CMK (cell line): ENCODE measurements at places on chromosomes 7 and 10.

- DNase-seq = no peak
These were observed 100.8 kb downstream of the PRTFDC1 start for GRCh38 chr10:24851629-24852028.

- no peak for DNase-seq
These were observed 53.8 kb upstream of the PFKFB3 start for GRCh38 chr10:6148908-6149307.

DNA sequence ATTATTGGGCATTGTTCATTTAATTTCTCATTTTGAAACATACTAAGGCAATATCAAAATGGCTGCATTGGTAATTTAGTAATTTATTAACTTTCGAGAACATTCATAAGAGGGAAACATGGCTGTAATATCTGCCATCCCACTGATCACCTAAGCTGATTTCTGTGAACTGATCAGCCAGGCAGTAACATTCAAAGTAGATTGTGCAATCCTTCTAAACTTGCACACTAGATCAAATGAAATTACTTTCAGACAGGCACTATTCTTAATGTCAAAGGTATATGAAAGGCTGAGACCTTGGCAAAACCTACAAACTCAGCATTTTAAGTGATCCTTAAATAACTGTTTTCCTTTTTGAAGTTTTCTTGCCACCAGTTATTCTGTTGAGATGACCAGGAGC is 290.7 kb downstream of the CACNA2D1 start:
- DNase-seq = no peak

DNA sequence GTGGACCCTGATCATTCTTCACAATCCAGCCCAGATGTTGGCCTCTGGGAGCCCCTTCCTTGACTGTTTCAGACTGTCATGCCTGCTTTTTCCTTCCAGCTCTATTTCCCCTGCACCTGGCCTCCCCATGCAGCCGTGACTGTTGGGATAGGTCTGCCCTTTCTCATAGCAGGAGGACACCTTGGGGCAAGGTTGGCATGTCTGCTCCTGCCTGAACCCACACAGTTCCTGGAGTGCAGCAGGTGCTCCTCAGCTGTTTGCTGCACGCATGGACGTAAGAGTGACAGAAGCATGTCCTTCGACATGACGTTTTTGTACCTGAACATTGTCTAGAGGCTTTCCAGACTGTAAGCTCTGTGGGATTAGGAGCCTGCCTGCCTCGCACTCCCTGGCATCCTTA is 24.0 kb downstream of the POR start:
- DNase-seq = no peak

GRCh38 chr7:92643821-92644220 is 53.6 kb upstream of the FAM133B start:
- no peak for DNase-seq

GRCh38 chr10:100872034-100872791 is 40.5 kb upstream of the SLF2 start:
- DNase-seq = peak; percentile 47

- DNase-seq = no peak
These were observed 68.3 kb downstream of the SNX13 start for GRCh38 chr7:17871815-17872533.

GRCh38 chr10:83142074-83142563 is 997.2 kb upstream of the GHITM start:
- DNase-seq = no peak

- no peak for DNase-seq
These were observed 238.9 kb downstream of the FOXP2 start for GRCh38 chr7:114653364-114654088.

- no peak for DNase-seq
These were observed 71.5 kb downstream of the CYTH3 start for GRCh38 chr7:6200971-6201370.

- DNase-seq = no peak
These were observed 460.2 kb downstream of the GRM8 start for GRCh38 chr7:126792521-126792920.

GRCh38 chr7:145696071-145696470 is 420.5 kb upstream of the CNTNAP2 start:
- DNase-seq = no peak

GRCh38 chr7:14604606-14605005 is 297.9 kb downstream of the DGKB start:
- no peak for DNase-seq

- no peak for DNase-seq
These were observed 315.3 kb downstream of the CXCL12 start for GRCh38 chr10:44069573-44069972.

GRCh38 chr10:115982526-115982925 is 290.5 kb downstream of the GFRA1 start:
- no peak for DNase-seq

DNA sequence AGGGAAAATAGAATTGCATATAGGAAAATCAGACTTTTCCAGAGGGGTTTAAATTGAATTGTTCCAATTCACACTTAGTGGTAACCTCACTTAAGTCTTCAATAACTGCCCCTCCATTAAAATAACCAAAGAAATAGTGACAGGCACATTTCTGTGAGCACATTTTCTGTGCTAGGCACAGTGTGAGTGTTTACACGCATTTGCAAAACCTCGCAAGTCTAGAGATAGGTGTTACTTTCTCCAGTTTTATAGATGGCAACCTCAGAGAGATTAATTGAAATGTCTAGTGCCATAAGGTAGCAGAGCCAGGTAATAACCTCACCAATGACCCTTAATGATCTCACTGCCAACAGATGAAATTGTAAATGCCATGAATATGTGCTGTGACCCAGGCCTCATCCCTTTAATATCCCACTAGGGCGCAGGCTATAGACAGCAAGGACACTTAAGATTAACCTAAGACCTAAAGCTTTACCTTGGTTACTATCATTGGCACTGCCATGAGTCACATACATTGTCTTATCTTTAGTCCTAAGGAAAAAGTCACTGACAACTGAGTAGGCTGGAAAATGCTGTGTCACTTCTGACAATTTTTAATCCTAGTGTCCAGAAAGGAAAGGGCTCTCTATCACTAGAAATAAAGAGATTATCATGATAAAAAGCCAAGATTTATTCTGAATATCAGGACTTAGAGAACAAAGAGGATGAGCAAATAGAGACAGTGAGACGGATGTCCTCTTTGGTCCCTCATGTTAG is 187.8 kb downstream of the PPP1R17 start:
- DNase-seq = no peak

DNA sequence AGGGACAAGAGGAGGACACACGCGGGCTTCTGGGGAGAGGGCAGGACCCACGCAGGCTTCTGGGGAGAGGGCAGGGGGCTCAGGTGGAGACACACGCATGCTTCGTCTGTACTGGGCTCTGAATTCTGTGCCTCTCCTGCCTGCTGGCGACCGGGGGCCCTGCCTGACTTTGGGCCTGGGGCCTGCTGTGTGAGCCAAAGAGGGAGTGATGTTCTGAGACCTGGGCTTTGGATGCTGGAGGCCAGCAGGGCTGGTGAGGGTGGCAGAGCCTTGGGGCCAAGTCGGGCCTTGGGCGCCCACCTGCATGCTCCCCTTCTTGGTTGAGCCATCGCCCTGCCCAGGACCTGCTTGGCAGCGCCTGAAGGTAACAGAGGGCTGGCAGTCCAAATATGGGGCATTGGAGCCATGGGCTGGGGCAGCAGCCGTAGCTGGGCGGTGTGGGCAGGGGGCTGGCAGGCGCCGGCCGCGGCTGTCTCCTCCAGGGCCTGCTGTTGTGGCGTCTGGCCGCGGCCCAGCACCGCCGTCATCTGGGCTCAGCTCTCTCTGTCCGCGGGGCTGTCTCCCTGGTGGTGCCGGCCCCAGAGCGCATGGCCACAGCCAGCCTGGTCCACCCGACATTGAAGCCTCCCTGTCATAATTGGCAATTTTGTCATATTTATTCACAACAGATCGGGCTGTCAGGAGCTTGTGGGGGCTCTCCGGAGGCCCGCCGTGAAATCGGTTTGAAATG is 78.9 kb downstream of the UNCX start:
- DNase-seq = no peak

DNA sequence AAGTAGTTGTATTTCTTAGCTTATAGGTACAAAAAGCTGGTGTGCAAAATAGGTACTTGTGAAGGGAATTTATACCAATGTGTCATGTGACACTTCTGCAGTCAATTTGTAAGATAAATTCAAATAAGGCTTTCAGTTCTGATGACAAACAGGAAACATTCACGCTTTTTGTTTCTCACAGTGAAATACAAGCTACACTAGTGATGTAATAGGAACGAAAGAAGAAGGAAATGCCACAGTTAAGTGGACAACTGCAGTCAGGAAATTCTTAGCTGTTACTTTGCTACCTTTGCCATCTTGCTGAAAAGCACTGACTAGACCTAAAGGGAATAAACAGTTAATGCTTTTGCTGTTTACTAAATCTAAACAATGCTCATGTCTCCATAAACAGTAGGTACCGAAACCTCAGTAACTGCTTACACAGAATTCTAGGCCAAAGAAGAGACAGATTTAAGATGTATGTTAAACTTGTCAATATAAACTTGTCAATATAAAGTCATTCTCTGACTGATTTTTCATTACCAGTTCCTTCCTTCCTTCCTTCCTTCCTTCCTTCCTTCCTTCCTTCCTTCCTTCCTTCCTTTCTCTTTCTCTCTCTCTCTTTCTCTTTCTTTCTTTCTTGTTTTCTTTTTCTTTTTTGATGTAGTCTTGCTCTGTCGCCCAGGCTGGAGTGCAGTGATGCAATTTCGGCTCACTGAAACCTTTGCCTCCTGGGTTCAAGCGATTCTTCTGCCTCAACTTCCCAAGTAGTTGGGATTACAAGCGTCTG is 10.1 kb downstream of the OTUD1 start:
- no peak for DNase-seq

- DNase-seq = no peak
These were observed 219.8 kb upstream of the FRMD4A start for GRCh38 chr10:14550471-14550981.

- no peak for DNase-seq
These were observed 79.3 kb downstream of the ITGB8 start for GRCh38 chr7:20409961-20410360.

- DNase-seq = no peak
These were observed 1.2 kb downstream of the NUB1 start for GRCh38 chr7:151342811-151343210.

GRCh38 chr10:35456784-35457183 is 120.5 kb downstream of the CCNY start:
- DNase-seq = no peak

DNA sequence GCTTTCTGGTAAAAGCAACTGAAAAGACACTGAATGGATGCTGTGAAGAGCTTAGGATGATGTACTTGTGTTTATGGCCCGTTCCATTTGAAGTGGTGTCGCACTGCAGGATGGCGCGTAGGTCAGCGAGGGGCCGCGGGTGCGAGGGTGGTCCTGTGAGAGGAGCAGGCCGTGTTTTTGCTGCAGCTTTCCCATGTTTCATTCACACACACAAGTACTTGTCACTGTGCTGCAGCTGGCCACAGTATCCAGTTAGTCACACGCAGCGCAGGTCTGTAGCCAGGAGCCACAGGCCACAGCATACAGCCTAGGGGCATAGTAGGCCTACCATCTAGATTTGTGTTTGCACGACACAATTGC is 23.2 kb downstream of the WIPI2 start:
- DNase-seq = no peak

- no peak for DNase-seq
These were observed 112.5 kb downstream of the KMT2E start for GRCh38 chr7:105126436-105126975.

- DNase-seq = no peak
These were observed 270.7 kb downstream of the PRPF18 start for GRCh38 chr10:13857451-13857850.

GRCh38 chr10:89093728-89094127 is 103.1 kb downstream of the FAS start:
- no peak for DNase-seq

- no peak for DNase-seq
These were observed 5.8 kb downstream of the C7orf57 start for GRCh38 chr7:48040944-48041652.

DNA sequence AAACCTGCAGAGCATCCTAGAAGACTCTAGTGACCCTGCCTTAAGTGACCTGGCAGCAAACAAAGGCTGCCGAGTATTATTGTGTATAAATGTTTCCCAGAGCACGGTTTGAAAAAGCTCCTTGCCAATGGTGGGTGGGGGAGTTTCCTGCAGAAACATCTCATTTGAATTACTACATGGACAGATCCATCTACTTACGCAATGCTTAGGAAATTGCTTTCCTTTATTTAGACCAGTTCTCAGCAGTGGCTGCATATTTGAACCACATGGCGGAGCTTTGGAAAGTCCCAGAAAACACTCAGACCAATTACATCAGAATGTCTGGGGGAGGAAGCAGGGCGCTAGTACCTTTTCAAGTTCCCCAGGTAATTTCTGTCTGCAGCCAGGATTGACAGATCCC is 560.9 kb downstream of the SDK1 start:
- no peak for DNase-seq

GRCh38 chr7:50307368-50308032 is 3.0 kb downstream of the IKZF1 start:
- DNase-seq = no peak

GRCh38 chr10:93081318-93081717 is 7.6 kb downstream of the CYP26A1 start:
- DNase-seq = no peak

DNA sequence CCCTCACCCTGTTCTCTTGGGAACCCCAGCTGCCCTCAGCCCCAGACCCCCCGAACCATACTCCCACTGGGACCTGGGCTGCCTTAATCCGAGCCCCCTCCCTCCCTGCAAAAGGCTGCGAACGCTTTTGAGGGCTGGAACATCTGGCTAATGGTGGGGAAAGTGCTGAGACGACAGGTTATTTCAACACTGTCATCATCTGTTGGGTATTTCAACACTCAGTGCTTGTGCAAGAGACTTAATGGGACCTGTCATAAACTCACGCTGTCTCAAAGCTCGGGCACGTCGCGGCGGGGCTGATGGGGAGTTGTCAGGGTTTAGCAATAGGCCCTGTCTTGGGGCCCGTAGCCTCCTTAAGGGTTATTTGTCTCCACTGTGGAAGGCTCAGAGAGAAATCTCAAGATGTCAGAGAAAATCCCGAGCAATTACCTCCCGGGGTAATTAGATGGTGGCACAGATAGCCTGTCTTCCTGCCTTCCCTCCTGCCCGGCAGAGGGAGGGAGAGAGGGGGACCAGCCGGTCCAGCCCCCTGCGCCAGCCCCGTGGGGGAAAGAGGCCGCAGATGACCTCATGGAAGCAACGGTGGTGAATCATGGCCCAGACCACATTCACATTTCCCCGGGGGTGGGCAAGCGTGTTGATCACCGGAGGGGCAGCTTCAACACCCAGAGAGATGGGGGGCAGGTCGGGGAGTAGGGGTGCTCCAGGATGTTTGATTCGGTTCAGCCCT is 88.7 kb upstream of the MYL10 start:
- no peak for DNase-seq
